NCI-H1417 (cell line): ENCODE measurements at places on chromosomes 12 and 14.

DNA sequence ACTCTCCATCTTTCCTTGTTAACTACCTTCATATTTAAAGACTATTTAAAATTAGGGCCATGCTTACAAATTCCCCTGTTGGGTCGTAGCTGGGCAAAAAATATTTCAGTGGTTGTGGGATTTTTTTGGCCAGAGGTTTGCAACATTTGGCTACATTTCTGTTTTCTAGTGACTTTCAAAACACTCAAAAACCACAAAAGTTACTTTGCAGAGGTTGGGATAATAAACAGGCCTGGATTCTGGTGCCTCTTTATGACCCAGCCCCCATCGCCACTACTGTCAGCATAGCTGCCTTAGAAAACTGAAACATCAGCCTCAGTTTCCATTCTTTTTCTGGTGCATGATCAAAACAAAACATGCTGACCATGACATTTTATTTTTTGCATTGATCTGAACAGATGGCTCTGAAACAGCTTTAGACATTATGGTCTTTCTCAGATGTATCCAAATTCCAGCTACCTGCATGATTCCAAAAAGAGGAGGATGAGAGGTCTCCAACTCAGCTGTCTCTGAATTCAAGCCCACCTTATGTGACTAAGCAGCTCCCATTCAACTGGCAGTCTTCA is 5.2 kb downstream of the DPF3 start:
- no peak for DNase-seq

DNA sequence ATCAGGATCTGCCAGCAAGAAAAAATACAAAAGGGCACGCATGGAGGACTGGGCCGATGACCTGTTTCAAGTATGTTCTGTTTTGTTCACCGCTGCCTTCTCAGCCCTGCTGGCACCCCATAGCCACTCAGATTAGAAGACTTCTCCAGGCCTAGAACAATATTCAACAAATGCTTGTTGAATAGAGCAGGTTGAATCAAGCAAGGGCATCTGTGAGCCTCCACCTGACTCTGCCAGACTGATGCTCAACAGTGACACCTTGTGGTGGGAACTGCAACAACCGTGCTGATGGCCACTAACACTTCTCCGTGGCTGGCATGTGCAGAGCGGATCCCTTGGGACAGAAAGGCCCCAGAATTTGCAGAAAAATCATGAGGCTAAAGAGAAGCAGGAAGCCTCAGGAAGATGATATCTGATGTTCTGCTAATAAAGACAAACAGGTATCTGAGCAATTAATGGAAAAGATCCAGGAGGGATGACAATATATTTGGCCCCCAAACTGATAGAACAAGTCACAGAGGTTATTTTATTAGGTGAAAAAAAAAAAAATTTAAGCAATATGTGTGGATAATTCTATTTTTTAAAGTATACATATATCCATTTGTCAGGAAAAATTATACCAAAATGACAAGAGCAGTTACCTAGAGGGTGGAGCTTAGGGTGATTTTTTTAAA is 114.3 kb downstream of the KSR2 start:
- DNase-seq: peak; percentile 76

GRCh38 chr12:3601461-3602150 is 110.6 kb downstream of the PRMT8 start:
- DNase-seq: peak; percentile 28

GRCh38 chr14:96442355-96442754 is 50.4 kb downstream of the AK7 start:
- DNase-seq: no peak

- no peak for DNase-seq
Measured at GRCh38 chr14:91293281-91293680, 48.8 kb upstream of the GPR68 start.

- no peak for DNase-seq
Measured at GRCh38 chr12:34604227-34604626, 581.9 kb downstream of the ALG10 start.

DNA sequence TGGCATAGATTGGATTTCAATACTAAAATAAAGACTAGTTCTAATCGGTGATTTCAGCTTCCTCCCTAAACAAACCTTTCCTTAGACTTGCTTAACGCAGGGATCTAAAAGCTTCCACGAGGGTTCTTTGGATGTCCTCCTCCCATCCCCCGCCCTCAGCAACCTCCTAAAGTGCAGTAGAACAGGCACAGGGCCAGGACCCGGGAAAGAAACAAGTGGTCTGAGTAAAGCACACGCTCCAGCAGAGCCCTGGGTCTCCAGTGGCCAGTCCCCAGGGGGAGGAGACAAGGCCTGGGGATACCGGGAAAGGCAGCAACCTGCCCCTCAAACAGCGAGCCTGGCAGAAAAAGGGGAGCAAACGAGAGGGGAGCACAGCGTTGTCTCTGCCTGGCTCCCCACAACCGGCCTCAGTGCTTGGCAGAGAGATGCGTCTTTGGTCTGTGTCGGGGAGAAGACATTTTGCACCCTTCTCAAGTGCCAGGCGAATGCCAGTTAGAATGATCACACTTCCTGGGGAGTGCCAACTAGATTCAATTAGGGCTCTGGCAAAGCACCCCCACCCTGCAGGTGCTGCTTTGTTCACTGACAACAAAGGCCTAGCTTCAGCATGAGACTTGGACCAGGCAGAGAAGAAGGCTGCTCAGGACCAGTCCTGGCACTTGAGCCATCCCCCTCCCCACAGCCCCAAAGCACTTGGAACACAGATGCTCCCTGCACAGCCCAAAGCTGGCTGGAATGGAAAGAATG is 17.1 kb upstream of the SLC6A12 start:
- DNase-seq: peak; percentile 56

DNA sequence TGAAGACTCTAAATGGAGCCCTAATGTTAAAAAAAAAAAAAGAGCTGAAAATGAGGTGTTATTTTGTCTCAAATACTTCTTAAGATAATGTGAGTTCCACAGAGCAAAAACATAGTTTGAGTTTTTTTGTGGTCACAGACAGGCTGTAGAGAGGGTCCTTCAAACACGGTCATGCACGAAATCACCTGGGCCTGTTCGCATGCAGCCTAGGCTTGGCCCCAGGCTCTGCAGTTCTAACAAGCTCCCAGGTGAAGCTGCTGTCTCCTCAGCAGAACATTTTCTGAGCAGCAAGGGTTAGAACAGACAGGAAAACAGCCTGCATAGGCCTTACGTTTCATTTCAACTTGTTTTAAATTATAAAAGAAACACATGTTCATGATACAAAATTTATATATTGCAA is 65.4 kb upstream of the TBPL2 start:
- no peak for DNase-seq

DNA sequence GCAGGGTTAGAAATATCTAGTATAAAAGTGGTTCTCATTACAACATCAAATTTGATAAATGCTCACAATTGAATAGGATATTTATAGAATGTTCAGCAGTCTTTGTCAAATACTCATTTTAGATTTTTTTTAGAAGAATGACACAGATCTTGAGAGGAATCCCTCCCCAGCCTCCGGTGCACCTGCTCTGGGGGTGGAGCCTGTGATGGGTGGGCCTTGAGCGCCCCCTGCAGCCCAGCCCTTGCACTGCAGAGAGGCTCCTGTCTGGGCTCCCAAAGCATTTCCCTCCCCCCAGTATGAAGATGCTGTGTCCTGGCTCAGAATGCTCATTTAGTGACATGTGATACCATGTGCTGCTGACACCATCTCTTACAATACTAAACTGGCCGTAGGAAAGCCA is 792.3 kb downstream of the TMEM121 start:
- no peak for DNase-seq

DNA sequence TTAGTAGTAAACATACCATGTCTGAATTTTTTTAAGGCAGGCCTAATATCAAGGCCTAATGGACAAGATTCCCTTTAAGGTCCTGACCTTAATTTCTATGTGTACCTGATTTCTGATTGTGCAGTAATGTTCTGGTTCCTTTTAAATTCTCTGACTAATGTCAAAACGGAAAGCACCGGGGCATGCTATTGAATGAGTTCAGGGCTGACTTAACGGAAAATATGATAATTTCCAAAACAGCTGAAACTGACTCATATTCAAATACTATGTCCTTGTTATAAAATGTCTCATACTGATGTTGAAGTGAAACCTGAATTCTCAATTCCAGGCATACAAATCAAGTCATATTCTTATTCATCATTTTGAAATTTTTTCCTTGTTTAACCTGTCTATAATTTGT is 6.7 kb downstream of the TAS2R43 start:
- DNase-seq: no peak
